ENCODE measurements at places on chromosomes 4 and X. TPM values are rescaled to one million over a fixed set of nuclear protein-coding genes. Genes with fewer than 3 reads are reported as not detected.

Gene HAUS7
- total RNA-seq: 28.5 TPM

- no peak overlapping the region for H3K27ac ChIP-seq
- no peak for DNase-seq
- no peaks in the 10 kb centered on the region for H3K36me3 ChIP-seq
- no peak overlapping the region for H3K4me3 ChIP-seq
These were observed 152.1 kb upstream of the HPGD start for GRCh38 chr4:174674305-174674840.

- no peak overlapping the region for H3K27ac ChIP-seq
- DNase-seq: peak; percentile 44
- no peaks in the 10 kb centered on the region for H3K27me3 ChIP-seq
- H3K4me3 ChIP-seq: no peak overlapping the region
These were observed 97.7 kb upstream of the PTPN13 start for GRCh38 chr4:86496094-86497080.

Gene FRAS1
- 0.05 TPM for total RNA-seq

Gene XAGE2
- not detected for total RNA-seq

Gene ANOS1
- 0.10 TPM for total RNA-seq

Gene ARHGAP4
- 242 TPM for total RNA-seq

Gene KLHL13
- not detected for total RNA-seq

Gene FAM193A
- total RNA-seq: 67.8 TPM

- H3K27ac ChIP-seq: no peak overlapping the region
- no peaks in the 10 kb centered on the region for H3K27me3 ChIP-seq
- no peaks in the 10 kb centered on the region for H3K36me3 ChIP-seq
- no peak for DNase-seq
These were observed 618 bp upstream of the XK start for GRCh38 chrX:37684973-37685372.

DNA sequence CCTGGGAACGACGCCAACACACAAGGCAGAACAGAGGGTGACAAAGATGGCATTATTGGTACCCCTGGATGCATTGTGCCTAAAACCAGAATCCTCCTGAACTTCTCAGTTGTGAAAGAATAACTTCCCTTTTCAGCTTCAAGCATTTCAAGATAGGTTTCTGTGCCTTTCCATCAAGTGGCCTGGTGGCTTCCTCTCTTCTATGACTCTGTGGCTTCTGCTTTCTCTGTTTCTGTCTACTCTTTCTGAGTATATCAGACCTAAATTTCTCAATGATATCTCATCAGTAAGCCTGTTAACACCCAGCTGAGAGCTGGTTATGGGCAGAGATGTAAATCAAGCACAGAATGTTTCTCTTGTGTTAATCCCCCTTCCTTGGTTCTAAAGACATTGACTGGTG, 21.4 kb upstream of the FAM9B start:
- no peak overlapping the region for H3K4me3 ChIP-seq
- peaks cover 9% of the 10 kb centered on the region for H3K4me1 ChIP-seq
- peak; percentile 36 for DNase-seq
- H3K27me3 ChIP-seq: peaks cover 5% of the 10 kb centered on the region
- no peak overlapping the region for H3K27ac ChIP-seq

- H3K27me3 ChIP-seq: no peaks in the 10 kb centered on the region
- H3K4me3 ChIP-seq: no peak overlapping the region
- H3K4me1 ChIP-seq: no peaks in the 10 kb centered on the region
- H3K27ac ChIP-seq: no peak overlapping the region
These were observed 3.1 kb downstream of the CCDC120 start for GRCh38 chrX:49061916-49062315.

DNA sequence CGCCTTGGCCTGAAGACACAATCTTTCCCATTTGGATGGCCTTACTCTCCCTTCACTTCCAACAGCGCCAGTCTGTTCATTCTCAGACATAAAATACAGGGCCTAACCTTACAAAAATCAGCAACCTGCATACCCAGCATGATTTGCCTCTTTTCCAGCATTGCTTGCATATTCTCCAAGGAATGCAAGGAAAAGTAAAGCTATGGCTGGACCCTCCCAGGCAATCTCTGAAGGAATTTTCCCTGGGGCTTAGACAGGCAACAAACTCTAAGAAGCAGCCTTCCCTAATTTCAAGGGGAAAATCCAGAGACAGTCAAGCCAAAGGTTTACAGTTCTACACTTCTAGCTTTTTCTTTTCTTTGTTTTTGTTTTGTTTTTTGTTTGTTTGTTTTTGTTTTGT, 3.6 kb downstream of the DCTD start:
- peaks cover 15% of the 10 kb centered on the region for H3K4me1 ChIP-seq
- H3K27ac ChIP-seq: no peak overlapping the region
- no peak for DNase-seq

DNA sequence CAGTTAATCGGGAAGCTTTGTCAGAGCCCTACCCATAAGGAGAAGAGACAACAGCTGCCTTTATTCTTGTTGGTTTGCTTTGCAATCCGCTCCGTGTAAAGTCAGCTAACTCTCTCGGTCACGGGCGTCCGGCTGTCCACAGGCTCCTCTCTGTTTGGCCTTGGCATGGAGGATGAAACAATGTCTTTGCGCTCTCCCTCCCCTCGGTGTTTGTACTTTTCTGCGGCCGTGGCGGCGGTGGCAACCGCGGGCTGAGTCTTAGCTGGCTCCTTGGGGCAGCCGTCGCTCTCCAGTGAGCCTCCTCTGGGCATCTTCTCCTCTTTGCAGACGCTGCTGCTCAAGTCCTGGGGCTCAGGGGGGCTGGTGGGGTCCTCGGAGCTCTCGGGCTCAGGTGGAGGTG, 10.6 kb upstream of the IRAK1 start:
- H3K4me3 ChIP-seq: no peak overlapping the region
- H3K27ac ChIP-seq: no peak overlapping the region
- H3K27me3 ChIP-seq: no peaks in the 10 kb centered on the region
- no peaks in the 10 kb centered on the region for H3K36me3 ChIP-seq

DNA sequence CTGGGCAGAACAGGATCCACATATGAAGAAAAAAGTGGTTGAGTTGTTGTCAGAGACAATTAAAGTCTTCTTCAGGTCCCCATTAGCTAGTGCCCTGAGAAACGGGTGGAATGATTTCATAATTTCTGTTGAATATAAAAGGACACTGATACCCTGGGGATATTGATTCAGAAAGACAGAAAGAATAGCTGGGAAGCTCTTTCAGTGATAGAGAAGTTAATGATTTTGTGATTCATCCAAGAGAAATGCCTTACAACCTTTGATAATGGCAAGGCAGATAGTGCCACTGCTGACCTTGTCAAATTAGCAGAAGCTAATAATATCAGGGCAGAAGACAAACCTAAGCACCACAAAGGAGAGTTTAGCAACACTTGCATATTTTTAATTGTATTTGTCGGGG, 37.9 kb downstream of the UNC5C start:
- peak; percentile 1 for DNase-seq
- no peaks in the 10 kb centered on the region for H3K36me3 ChIP-seq
- H3K4me1 ChIP-seq: no peaks in the 10 kb centered on the region
- no peak overlapping the region for H3K4me3 ChIP-seq

- peaks cover 8% of the 10 kb centered on the region for H3K4me1 ChIP-seq
- H3K36me3 ChIP-seq: no peaks in the 10 kb centered on the region
- DNase-seq: no peak
- peaks cover 3% of the 10 kb centered on the region for H3K27me3 ChIP-seq
- no peak overlapping the region for H3K4me3 ChIP-seq
These were observed 9.5 kb upstream of the AMMECR1 start for GRCh38 chrX:110327336-110327735.

DNA sequence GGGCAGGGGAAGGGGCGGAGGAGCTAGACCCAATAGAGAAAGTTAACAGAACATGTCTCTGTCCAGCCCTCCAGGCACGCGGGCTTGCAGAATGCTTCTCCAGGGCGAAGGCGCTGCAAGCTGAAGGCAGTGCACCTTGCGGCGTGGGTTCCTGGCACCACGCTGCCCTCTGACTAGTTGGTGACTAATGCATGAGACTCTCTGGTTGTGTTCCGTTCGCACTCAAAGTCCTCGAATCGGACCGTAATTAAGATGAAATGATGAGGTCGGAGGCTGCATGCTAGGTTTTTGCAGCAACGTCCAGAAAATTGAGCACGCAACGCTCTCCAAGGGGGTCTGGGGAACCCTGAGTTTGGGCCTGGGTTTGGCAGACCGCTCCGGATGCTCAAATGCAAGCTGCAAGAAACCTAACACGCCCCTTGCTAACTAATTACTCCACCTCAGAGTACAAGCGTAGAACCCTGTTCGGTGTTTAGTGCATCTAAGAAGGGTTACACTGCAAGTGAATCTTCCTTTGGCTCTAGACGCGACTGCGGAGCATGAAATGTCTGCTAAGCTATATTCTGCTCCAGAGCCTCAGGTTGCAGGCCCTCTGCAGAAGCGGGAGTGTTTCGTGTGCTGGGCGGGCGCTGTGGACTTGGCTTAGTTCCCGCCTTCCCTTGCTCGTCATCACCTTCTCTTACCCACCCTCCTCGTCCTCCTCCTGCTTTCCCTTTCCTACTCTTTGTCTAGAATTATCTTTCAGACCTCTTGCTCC, 57.1 kb upstream of the NKAP start:
- H3K27me3 ChIP-seq: no peaks in the 10 kb centered on the region
- H3K4me3 ChIP-seq: no peak overlapping the region
- no peak for DNase-seq
- no peak overlapping the region for H3K27ac ChIP-seq

DNA sequence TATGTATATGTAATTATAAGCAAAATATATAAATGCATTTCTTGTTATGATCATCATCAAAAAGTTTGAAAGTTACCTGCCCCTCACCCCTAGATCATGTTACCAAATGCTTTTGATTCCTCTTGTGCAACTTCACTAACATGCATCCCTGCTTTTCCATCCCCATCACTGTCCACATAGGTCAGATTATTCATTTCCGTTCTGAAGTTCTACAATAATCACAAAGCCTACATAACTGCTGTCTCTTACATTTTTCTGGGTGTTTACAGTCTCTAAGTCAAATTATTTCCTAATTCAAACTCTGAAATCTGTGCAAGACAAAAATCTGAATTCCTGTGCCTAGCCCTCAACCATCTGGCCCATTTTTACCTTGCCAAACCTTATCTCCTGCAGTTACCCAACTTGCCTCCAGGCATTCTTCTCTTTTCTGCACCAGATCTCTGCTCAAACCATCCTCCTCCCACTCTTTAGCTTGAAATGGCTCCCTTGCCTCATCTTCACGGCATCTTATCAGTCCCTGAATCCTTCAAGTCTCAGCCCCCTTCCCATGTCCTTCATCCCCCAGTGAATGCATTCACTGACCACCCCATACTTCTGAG, 42.4 kb upstream of the SLC39A8 start:
- no peaks in the 10 kb centered on the region for H3K36me3 ChIP-seq
- no peak for DNase-seq
- no peak overlapping the region for H3K27ac ChIP-seq
- H3K4me1 ChIP-seq: no peaks in the 10 kb centered on the region

GRCh38 chr4:43325220-43325967, 432.9 kb downstream of the GRXCR1 start:
- no peaks in the 10 kb centered on the region for H3K36me3 ChIP-seq
- no peaks in the 10 kb centered on the region for H3K27me3 ChIP-seq
- peak; percentile 8 for DNase-seq
- no peak overlapping the region for H3K27ac ChIP-seq
- no peaks in the 10 kb centered on the region for H3K4me1 ChIP-seq

GRCh38 chr4:151458148-151458547, 49.2 kb downstream of the FHIP1A start:
- H3K27me3 ChIP-seq: no peaks in the 10 kb centered on the region
- no peaks in the 10 kb centered on the region for H3K4me1 ChIP-seq
- no peak for DNase-seq
- no peaks in the 10 kb centered on the region for H3K36me3 ChIP-seq

DNA sequence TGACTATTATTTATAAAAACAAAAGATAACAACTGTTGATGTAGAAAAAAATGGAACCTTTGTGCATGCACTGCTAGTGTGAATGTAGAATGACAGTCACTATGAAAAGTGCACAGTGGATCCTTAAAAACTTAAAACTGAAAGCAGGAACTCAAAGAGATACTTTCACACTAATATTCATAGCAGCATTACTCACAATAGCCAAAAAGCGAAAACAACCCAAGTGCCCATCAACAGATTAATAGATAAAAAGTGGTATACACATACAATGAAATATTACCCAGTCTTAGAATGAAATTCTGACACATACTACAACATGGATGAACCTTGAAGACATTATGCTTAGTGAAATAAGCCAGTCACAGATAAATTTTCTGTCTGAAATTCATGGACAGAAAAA, 23.8 kb downstream of the CENPC start:
- peaks cover 5% of the 10 kb centered on the region for H3K4me1 ChIP-seq
- peaks cover 33% of the 10 kb centered on the region for H3K36me3 ChIP-seq
- no peak overlapping the region for H3K27ac ChIP-seq
- no peak overlapping the region for H3K4me3 ChIP-seq

GRCh38 chrX:3134316-3134945, 93.2 kb downstream of the ARSF start:
- no peak for DNase-seq
- no peaks in the 10 kb centered on the region for H3K27me3 ChIP-seq
- H3K4me1 ChIP-seq: no peaks in the 10 kb centered on the region
- H3K4me3 ChIP-seq: no peak overlapping the region
- H3K27ac ChIP-seq: no peak overlapping the region

Gene NUDT11
- total RNA-seq: 0.24 TPM

Gene EDA2R
- 0.25 TPM for total RNA-seq

Gene MAGED4
- total RNA-seq: 8.6 TPM

Gene MAGEH1
- total RNA-seq: 14.3 TPM

Gene DDX53
- not detected for total RNA-seq

DNA sequence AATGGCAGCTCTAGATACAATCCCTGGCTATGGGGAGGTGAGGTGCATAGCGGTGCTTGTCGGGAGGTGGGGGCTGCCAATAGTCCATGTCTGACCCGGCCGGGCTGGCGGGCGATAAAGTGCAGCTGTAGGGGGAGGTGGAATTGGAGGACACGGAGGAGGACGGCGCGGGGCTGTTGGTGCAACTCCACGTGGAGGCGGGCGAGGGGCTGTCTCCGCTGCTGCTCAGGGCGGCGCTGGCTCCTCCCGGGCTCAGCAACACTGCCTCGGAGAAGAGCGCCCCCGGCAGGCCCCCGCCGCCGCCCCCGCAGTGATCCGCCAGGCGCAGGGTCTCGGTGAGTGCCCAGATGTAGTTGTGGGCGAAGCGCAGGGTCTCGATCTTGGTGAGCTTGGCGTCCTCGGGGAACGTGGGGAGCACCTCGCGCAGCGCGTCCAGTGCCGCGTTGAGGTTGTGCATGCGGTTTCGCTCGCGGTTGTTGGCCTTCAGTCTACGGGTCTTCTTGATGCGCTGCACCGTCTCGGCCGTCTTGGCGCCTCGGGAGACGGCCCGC, 1.3 kb downstream of the NEUROG2 start:
- no peaks in the 10 kb centered on the region for H3K36me3 ChIP-seq
- H3K4me1 ChIP-seq: peaks cover 75% of the 10 kb centered on the region
- DNase-seq: no peak
- H3K4me3 ChIP-seq: peak overlapping the region; percentile 66

- peaks cover 5% of the 10 kb centered on the region for H3K4me1 ChIP-seq
- no peak overlapping the region for H3K27ac ChIP-seq
- no peak overlapping the region for H3K4me3 ChIP-seq
- no peaks in the 10 kb centered on the region for H3K27me3 ChIP-seq
- no peak for DNase-seq
- H3K36me3 ChIP-seq: no peaks in the 10 kb centered on the region
These were observed 71.2 kb downstream of the MSX1 start for GRCh38 chr4:4930677-4931076.
